ENCODE measurements at places on chromosomes 13 and 19.

DNA sequence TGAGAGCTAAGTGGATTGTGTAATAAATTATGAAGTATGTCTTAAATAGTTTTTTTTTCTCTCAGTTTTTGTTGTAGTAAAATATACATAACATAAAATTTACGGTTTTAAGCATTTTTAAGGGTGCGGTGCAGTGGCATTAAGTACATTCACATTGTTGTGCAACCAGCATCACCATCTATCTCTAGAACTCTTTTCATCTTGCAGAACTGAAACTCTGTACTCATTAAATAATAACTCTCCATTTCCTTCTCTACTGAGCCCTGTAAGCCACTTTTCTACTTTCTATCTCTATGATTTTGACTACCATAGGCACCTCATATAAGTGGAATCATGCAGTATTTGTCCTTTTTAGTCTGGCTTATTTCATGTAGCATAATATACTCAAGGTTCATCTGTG, 87.1 kb downstream of the GJA3 start:
- no peak for DNase-seq

DNA sequence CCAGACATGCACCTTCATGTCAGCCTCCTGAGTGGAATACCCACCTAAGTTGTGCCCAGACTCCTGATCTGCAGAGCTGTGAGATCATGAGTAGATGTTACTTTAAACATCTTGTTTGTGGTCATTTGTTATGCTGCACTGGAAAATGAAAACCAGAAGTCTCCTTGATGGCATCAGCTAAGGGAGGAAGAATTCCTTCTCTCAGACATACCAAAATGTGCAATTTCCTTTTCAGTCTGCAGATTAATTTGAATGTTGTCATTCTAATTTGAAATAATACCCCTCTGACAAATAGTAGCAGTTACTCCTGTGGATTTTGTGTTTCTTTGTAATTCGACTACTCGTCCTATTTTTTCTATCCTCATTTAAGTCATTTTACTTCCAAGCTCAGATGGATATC, 59.3 kb downstream of the ITGBL1 start:
- no peak for DNase-seq

DNA sequence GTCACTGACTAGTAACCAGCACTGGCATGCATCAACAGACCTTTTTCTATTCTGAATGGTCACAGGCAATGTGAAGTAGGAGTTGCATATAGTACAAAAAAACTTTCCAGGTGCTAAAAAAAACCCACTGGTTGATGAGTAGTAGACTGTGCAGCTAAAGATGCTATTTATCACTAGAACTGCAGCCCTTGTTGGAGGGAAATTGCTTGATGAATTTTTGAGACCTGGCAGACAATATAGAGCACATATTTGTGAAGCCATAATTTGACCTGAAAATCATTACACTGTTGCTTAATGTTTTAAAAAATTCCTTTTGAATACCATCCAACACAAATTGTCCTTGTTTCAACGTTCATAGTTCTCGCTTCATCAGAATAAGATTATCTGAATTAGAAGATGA, 441.0 kb downstream of the KLF12 start:
- DNase-seq: no peak

GRCh38 chr13:44385401-44385800, 11.8 kb downstream of the SERP2 start:
- no peak for DNase-seq

DNA sequence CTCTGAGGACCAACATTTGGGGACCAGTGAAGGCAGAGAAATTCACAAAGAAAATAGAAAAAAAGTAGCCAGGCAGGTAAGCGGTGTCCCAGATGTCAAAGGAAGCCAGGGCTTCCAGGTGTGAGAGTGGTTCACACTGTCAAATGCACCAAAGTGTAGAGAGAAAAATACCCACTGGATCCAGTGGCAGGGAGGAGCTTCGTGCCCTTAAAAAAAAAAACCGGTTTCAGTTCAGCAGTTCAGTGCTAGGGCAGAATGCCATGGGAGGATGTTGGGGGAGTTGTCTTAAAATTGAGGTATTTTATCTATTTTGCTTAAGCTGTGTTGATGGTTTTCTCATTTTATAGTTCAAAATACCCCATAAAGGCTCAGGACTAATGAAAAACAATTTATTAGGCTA, 47.8 kb upstream of the C1QTNF9 start:
- no peak for DNase-seq

DNA sequence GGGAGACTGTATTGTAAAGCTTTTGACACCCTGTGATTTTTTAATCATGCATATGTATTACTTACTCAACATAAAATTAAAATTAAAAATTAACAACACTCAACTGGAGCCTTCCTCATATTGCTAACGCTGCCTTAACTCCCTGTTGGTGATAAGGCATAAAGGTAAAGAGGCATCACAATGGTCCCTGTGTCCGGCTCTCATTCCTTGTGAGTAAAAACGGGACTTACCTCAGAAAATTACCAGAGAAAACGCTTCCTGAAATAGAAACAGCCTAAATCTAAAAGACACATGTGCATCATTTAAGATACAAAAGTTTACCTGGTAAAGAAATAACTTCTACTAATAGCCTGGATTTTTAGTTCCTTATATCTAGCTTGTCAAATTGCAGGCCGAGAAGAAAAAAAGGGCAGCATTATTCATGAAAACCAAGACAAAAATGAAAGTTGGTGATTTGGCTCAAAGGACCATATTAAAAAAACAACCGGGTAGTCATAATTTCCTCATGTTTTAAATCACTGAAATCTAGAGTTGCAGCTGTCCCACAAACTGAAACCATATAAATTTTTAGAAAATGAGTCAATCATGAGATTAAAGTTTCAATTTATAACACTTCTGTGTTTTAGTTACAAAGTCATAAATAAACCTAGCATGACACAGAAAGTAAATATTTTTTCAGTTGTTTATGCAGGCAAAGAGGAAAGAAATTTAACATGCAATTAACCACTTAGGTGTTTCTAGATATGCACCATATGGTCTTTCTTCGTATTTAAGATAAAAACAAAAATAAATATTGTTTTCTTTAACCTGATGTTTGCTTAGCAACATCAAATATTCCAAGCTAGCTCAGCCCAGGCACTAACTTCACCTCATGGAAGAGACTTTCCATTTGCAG, 94.7 kb downstream of the MIPEP start:
- no peak for DNase-seq

- DNase-seq: peak; percentile 17
Measured at GRCh38 chr13:24922387-24922744, 158.4 kb downstream of the RNF17 start.

DNA sequence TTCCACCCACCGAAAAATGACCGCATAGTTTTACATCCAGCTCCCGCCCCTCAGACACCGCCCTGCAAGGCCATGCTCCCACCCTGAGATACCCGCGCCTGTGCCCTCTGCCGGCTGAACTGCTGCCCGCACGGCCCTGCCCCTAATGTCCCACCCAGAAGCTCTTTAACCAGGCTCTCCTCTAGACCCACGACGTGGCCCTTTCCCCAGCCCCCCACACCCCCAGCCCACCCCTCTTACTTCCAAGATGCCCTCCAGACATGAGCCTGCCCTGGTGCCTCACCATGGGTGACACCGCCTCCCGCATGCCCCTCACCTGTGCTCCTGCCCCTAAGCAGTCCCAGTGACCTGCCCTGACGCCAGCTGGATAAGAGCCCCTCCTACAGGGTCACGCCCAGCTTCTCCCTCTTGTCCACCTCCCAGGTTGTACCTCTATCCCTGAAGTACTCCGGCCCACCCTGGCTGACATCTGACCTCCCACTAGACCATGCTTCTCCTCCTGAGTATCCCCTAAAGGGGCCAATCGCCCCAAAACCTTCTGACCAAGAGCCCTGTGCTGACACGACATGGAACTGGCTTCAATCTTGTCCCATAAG, 51.2 kb downstream of the COLGALT1 start:
- DNase-seq: no peak

DNA sequence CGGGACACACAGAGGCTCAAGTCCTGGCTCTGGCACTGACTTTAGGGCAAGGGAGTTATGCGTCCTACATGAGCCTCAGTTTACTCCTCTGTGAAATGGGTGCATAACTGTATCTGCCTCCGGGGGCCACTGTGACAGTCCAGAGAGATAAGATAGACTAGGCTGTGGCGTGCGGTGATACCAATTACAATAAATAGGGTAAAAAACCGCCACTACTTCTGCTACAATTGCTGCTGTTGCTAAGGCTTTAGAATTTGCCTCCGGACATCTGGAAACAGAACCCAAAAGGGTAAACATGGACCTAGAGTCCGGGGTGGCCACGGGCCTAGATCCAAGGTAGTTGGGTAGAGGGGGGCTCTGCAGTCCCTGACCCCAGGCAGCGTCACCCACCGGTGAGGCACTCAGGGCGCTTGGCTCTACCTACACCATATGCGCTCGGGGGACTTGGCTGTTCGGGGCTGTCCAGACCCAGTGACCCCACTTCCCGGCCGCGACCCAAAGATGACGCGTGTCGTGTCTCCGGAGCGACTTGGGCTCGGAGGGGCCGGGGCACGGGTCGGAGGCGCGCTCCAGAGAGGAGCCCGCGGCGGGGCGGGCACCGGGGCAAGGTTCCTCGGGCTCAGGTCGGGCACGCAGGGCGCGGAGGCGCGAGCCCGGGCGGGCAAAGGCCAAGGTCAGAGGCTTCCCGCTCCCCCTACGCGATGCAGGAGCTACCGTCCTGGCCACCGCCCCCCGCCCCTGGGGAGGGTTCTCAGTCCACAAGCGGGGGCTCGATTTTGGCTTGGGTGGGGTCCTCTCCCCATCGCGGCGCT, 1.1 kb downstream of the INSR start:
- DNase-seq: no peak

DNA sequence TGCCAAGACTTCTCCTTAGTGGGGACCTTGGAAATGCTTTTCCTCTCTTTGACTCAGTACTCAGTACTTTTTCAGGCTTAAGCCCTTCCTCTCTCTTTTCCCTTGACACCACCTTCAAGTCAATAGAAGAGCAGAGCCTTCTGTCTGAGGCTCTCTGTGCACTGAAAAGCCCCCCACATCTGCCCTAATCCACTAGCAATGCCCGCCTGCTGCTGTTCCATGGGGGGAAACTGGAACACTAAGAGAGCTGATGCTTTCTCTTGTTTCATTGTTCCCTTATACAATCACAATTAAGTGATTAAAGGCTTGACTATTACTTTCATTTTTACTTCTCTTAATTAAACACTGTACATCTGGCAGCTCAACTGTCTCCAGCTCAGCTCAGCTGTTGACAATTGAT, 254.5 kb downstream of the SLITRK6 start:
- no peak for DNase-seq

DNA sequence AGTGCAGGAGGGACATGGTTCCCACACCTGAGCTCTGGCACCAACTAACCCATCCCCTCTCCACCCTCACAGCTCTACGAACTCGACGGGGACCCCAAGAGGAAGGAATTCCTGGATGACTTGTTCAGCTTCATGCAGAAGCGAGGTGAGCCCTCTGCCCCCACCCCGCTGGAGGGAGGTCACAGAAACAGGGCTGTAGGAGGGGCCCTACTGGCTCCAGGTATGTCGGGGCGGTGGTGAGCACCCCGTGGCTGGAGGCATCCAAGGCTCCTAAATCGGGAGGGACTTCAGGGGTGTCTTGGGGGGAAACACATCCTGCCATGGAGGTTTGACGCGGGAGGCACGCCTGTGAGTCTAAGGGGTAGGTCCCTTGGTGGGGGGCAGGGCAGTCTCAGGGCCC, 24.1 kb upstream of the WDR18 start:
- DNase-seq: no peak

Measured in HEK293T (cell line).